ENCODE measurements at places on chromosomes 5 and 9.

- DNase-seq, result no peak
These were observed 464 bp downstream of the GDF9 start for GRCh38 chr5:132865668-132866341.

DNA sequence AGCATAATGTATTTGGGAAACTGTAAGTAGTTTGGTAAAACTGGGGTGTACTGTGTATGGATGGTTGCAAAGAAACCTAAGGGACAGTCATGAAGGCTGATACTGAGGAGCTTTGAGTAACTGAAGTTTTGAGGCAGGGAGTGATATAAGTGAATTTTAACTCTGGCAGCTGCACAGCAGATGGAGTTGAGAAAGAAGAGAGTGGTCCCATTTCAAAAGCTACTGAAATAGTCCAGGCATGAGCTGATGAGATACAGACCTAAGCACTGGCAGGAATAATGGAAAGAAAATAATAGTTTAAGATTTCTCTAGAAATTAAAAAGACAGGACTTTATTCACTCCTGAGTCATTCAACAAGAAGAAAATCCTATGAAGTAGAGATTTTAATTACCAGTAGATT, 232.0 kb downstream of the CHSY3 start:
- no peak for DNase-seq

DNA sequence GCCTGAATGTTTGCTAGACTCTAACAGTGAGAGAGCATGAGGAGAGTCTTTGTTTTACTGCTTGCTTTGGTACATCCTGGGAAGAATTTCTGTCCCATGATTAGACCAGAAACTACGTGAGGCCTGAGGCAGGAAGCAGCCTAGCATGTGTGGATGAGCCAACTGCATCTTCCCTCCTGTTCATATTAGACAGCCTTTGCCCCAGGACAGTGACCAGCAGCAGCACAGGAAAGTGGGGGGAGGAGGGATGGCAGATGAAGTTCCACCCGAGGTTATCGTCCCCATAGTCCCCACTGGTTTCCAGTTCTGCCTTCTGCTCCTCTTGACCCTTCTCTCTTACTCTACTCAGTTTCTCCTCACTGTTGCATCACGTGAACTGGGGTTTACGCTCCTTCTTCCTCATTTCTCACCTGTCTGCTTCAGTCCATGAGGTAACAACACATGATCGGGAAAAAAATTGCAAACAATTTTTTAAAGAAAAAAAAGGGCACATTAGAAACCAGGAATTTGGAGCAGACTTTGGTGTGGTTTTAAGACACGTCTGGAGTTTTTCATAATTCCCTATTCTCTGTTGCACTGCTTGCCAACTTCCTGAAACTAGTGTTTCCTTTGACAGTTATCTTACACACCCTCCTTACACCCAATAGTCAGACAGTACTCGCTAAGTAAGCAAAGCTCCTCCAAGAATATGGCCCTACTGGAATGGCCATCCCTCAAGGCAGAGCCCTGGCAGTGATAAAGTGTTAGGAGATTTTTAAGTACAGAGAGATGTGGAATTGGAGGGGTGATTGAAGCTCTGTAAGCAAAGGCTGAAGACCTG, 84.1 kb downstream of the SNX18 start:
- no peak for DNase-seq

DNA sequence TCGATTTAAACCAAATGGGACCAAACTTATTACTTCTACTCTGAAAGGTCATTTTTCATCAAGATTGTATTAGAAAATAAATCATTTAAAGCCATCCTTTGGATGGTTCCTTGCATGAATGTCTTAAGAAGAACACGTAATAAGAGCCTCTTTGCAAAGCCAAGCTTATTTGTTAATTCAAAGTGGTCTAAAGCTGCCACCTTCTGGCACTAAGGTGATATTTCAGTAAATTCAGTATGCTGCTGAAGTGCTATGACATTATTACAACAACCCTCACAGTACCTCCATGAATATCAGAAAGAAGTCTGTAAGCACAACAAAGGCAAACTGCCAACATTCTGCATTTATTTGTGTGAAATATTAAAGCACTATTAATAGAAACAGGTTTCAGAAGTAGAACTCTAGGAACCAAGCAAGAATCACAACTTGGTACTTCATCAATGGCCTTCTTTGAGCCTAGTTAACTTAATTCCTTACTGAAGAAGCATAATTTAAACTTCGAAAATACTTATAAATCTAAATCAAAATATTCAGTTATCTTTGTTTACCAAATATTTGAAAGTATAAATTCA, 53.1 kb upstream of the TYRP1 start:
- DNase-seq, result peak; percentile 81

DNA sequence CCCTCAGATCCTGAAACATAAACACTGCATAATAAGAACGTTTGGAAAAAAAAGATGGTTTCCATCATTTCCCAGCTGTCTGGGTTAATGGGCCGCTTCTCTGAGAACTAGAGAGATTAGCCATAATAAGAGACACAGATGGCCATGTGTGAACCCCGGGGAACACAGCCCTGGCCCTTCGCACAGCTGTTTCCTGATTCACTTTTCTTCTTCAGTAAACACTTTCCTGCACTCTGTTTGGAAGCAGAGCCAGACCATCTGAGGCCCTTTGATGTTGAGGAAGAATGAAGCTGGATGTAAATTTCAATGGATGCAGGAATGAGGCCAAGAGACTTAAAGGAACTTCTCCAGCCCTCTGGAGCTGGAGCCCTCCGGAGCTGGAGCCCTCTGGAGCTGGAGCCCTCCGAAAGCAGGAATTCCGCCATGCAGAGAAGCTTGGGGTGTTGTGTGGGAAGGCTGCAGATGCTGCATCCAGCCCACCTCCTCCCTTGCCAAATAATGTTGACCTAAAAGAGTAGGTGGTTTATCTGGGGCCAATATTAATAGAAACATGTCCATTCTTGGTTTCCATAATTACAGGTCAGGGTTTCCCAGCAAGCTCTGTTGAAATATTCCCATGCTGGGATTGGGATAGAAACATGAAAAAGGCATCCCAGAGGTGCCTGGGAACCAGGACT, 218.9 kb downstream of the NXNL2 start:
- DNase-seq, result no peak

DNA sequence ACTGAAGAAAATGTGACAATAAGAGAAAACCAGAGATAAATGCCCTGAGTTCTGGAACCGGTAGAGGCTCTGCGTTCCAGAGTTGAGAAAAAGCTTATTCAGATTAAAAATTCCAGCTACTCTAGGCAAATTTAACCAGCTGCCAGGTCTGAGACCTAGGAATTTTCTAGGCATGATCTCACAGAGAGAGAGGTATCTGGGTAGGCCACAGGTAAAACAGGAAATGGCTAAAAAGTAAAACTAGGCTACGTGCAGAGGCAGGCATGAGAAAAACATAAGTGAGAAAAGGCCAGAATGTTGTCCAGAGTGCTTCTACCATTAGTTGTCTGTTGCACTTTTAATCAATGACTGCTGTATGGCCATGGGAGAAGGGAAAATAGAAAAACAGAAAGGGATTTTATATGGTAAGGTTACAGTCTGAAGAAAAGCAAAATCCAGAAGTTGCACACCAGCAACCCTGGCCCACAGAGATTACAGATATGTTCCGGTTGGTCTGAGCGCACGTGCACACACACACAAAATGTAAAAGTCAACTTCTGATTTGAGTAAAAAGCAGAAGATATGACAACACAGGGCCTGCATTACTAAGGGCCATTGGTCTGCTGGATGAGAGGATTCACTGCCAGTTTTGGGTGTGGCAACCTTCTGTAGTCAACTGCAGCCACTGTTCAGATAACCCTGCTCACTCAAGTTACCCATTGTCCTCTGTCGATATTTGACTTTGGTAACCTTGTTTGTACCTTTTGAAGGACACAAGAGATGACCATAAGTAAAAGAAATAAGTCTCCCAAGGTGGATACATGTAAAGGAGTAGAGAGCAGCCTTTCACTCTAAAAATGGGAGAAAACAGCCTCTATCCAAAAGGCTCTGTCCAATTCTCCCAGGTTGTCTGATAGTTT, 266.0 kb downstream of the DTWD2 start:
- DNase-seq, result no peak

DNA sequence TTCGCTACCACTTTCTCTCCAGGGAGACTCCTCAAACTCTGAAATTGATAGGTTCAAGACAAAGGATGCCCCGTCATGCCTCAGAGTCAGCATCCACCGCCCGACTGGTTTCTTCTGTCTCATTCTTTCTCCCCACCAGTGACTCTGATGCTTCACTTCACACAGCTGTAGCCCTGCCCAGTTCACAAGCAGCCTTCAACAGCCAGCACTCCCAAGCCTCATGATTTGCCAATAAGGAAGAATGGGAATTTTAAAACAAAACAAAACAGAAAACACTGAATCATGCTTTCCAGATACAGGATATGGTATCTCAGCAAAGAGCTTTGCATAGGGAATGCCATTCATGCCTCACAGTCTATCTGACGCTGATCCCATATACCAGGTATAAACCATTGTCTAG, 371.2 kb upstream of the RORB start:
- no peak for DNase-seq

- peak; percentile 95 for DNase-seq
These were observed 147.9 kb upstream of the TBCA start for GRCh38 chr5:77924081-77924480.

- no peak for DNase-seq
These were observed 13.0 kb upstream of the SETX start for GRCh38 chr9:132367613-132368313.

GRCh38 chr5:61965069-61965468, 340.9 kb upstream of the KIF2A start:
- DNase-seq, result no peak

Measured in NCI-H146 (cell line).